ENCODE measurements at places on chromosomes 6 and 20.

- DNase-seq, result no peak
Measured at GRCh38 chr20:4691753-4692152, 30.0 kb upstream of the PRND start.

DNA sequence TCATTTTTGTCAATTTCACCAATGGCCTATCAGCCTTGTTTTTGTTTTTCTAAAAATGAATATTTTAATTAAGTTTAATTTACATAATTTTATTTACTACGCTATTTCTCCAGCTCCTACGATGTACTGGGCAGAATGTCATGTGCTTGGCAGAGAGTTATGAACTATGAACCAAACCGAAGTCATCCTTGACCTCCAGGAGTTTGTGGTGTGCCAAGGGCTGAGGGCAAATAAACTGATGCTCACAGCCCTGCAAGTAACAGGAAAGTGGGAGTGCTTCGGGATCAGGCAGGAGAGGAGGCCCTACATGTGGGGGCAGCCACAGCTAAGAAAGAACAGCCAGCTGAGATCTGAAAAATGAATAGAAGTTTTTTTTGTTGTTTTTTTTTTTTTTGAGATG, 38.6 kb downstream of the ZNF217 start:
- no peak for DNase-seq

DNA sequence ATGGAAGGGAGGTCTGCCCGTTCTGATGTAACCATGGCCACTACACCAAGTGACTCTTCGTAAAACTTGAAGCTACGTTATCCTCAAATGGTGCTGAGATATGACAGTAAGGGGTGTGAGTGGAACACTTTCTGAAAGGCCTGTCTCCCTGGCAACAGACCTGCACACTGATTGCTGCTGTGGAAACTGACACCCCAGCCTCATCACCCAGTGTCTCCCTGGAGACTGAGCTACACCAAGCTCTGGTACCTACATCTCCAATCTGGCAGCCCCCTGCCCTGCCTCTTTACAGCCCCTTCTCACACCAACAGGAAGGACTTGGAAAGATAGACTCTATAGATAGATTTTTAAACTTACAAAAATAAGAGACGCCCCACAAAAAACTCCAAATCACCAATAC, 13.2 kb downstream of the PI16 start:
- no peak for DNase-seq

GRCh38 chr6:109373762-109374161, 8.5 kb downstream of the CD164 start:
- peak; percentile 62 for DNase-seq

- DNase-seq, result no peak
Measured at GRCh38 chr20:18727032-18727508, 86.5 kb upstream of the SCP2D1 start.

DNA sequence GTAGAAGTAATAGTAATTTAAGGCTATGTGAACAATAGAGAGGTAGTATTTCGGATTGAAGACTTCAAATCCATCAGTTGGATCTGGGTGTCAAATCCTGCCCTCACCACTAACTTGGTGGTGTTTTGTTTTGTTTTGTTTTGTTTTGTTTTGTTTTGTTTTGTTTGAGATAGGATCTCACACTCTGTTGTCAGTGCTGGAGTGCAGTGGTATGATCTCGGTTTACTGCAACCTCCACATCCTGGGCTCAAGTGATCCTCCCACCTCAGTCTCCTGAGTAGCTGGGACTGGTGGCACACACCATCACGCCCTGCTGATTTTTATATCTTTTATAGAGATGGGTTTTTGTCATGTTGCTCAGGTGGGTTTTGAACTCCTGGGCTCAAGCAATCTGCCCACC, 129.4 kb upstream of the ZNF217 start:
- DNase-seq, result no peak

- DNase-seq, result no peak
Measured at GRCh38 chr20:63754008-63754407, 14.4 kb downstream of the SLC2A4RG start.

- DNase-seq, result no peak
Measured at GRCh38 chr6:21995318-21995717, 301.5 kb downstream of the PRL start.

- no peak for DNase-seq
Measured at GRCh38 chr6:145278163-145278807, 457.0 kb downstream of the EPM2A start.

- DNase-seq, result no peak
Measured at GRCh38 chr20:34861386-34862084, 11.1 kb downstream of the GGT7 start.

All from stimulated activated CD4-positive, alpha-beta T cell treated with anti-CD3 and anti-CD28 coated beads, Interleukin-15, amount 100 ng/mL, for 24 hours (primary cell).